AML-193 (cell line): ENCODE measurements at places on chromosomes 1 and 21.

- no peak for DNase-seq
Observed at GRCh38 chr21:26846036-26846931, 1.1 kb upstream of the ADAMTS1 start.

DNA sequence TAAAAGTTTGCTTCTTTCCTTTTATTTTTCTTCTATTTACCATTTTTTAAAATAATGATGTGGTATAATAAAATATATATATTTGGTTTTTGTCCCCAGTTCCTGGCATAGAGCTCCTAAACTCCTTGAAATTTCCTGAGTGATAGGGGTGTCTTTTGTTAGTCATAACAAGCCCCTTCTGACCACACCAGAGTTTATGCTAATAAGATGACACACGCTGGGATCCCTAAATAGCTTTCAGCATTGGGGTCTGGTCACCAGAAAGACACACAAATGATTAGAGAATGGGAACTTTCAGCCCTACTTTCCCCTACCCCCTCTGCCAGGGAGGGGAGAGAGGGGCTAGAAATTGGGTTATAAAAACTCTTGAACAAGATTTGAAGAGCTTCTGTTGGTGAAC, 56.2 kb downstream of the COL24A1 start:
- DNase-seq: no peak

GRCh38 chr1:84669831-84670230, 20.4 kb downstream of the SSX2IP start:
- DNase-seq: no peak

DNA sequence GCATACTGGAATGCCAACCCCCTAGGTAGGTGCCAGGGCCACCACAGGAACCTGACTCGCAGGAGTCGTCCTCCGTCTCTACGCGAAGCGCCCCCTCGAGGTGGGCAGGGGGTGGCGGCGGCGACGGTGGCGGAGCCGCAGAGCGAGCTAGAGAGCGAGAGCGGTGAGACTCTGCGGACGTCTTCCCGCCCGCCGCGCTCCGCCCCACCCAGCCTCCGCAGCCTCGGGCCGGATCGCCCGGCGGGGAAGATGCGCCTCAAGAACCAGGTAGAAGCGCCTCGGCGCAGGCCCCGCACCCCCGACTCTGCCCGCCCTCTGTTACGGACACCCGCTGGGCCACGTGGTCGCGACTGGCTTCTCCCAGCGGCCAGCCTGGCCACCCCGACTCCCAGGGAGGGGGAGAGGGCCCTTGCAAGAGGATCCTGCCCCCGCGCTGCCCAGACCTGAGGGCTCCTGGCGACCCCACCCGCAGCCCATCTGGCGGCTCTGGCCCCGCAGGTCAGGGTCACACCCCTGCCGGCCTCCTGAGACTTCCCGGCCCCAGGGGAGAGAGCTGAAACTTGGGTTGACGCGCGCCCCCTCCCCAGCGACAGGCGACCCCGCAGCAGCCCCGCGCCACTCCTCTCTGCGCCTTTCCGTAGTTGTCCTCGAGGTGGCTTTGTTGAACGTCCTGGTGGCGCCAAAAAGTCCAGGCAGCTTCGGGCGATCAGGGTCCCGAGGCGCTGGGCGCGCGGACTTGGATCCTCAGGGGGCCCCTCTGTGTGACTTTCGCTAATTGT, 24.4 kb upstream of the AGBL4 start:
- DNase-seq: no peak

DNA sequence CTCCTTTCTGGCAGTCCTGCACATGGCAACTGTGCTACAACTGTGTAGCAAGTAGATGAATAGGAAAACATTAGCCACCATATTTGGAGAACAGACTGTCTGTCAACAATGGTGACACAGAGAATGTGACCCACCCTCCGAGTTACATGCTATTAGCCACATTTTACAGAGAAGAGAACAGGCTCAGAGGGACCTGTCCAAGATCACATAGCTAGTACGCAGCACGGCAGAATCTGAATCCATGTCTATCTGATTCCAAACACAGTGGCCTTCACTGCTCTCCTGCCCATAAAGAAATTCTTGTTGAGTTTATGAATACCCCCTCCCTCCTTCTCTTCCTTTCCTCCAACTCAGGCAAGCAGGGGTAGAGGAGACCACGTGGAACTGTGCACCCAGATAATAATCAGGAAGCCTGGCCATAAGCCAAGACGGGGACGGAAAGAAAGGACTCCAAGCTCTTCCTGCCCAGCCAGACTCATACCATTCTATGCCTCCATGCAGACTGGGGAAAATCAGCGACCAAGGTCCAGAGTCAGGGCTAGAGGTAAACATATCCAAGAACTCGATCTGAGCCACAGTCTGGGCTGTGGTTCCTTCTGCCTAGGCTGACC, 78.8 kb downstream of the TRABD2B start:
- no peak for DNase-seq

DNA sequence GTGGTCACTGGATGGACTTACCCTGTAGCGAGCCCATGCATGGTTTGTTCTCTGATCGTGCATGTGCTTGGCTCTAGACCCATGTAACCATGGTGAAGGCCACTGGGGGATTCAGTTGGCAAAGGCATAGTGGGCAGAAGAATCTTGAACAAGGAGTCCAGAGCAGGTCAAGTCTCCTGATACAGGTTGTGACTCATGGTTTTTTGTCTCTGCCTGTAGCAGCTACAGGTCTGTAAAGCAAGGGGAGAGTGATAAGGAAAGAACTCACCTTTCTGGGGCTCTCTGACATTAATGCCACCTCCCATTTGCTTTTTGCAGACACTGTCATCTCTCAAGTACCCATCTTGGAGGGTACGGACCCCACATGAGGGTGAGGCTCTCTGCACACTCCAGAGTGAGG, 153.4 kb upstream of the CAMK1G start:
- DNase-seq: no peak

DNA sequence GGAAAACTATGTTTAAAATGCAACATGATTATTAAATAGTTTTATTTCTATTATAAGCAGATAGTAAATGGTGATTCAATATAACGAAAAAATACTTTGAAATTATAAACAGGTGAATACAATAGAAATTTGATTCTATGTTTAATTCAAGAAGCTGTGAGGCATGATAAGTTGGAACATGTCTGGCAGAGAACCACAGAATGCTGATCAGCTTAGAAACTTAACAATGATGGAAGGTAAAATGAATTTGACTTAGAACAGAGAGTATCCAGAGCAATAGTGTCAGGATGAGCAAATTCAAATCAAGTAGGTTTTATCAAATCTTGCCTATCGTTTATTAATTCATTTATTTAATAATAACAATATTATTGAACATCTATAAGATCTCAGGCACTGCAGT, 83.4 kb upstream of the ADGRL4 start:
- no peak for DNase-seq

- DNase-seq: no peak
Observed at GRCh38 chr1:38115682-38116202, 69.1 kb upstream of the POU3F1 start.

DNA sequence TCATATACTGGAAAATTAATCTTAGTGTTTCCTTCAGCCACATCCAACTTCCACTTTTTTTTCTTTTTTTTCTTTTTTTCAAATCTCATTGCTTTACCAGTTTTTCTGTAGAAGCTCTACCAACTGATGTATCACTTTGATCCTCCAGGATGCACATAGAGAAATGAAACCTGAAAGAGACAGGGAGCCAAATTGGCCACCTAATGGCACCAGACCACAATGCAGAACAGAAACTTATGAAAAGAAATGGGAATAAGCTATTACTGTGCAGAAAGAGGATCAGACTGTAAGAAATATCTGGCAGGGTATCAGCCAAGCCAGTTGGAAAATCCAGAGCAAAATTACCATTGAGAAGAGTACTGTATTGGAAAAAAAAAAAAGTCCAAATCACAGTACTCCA, 1514.2 kb downstream of the MRPL39 start:
- no peak for DNase-seq

GRCh38 chr1:153490272-153491051, 30.0 kb upstream of the S100A7 start:
- peak; percentile 66 for DNase-seq

DNA sequence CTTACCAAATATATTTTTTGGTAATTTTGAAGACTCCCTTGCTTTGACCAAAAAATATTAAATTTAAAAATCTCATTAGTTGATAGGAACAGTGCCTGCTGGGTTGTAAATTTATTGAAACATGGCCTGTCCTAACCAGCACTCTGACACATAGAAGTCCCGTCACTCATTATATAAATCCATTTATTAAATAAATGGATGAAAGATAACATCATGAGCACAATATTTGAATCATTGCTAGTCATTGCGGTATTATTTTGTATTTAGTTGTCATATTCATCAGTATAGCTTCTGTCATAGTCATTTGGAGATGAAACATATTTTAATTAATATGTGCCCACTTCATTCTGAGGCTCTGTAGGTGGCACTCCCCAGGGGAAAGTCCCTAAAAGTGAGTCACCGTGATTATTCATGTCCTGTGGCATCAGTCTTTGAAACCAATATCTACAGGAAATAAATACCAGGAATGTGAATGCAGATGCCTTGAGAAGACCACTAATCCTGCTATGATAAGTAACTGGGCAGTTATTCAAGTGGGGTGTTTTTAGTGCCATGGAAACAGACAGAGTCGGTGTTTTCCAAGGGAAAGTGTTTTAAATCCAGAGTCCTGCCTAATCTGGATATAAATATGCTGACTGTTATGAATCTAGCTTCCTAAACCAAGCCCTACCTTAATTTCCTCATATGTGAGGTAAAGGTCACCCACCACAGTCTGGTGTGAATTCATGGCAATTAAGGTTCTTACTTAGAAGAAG, 302.0 kb downstream of the DUSP10 start:
- no peak for DNase-seq

GRCh38 chr1:68128157-68128556, 77.7 kb upstream of the DIRAS3 start:
- no peak for DNase-seq

GRCh38 chr1:17405898-17406759, 33.3 kb downstream of the RCC2 start:
- peak; percentile 48 for DNase-seq

GRCh38 chr1:162009501-162010174, 14.0 kb downstream of the OLFML2B start:
- no peak for DNase-seq

DNA sequence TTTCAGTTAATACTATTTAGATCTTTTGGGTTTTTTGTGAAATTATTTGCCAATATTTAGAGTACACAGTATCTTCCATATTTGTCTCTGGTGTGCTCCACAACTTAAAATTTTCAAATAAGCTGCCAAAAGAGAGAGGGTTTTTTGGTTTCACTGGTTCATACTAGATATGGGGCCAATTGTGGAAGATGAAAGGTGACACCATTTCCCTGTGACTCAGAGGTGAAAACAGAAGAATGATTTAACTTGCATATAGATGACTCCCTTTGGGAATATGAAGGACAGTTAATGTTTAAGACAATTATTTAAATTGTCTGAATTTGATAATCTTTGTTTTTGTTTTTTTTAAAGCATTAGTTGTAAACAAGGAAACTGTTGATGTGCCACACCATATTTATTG, 37.5 kb downstream of the IVNS1ABP start:
- no peak for DNase-seq

DNA sequence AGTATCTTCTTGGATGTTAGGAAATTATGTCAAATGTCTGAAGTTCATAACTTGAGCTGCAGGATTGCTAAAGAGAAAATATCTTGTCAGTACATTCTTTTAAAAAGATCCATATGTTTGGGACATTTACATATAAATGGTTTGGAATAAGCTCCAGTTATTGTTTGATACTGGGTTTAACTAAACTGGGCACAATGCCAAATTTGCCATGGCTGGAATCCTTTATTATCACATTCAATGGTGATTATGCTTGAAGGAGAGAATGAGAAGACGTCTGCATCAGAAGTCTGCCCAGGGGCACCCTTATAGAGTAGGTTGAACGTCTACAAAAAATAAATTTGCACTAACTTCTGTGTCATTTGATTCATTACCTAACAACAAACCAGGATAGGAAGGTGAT, 652.5 kb downstream of the AMY1C start:
- no peak for DNase-seq

DNA sequence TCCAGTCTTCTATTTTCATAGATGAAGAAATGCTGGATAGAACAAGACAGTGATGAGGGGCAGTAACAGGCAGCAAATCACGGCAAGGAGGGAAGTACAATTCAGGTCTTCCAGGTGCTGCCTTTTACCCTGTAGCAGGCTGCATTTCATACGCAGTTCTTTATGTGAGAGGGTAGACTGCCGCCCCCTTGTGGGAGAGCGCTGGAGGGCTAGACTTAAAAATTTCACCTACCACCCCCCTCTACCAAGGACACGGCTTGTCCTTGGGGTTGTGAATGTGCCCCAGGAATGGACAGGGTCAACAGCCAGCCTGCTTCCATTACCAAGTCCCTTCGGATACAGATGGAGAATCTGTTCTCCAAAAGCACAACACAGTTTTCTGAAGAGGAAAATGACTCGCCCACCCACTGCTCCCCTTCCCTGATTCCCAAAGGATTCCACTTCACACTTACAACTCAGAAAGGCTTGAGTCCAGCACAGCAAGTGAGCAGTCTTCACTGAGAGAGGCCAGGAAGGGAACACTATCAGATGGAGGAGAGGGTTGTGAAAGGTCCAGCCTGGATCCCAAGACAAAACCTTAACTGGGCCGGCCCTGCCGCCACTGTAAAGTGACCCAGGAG, 7.4 kb downstream of the WDR77 start:
- no peak for DNase-seq

DNA sequence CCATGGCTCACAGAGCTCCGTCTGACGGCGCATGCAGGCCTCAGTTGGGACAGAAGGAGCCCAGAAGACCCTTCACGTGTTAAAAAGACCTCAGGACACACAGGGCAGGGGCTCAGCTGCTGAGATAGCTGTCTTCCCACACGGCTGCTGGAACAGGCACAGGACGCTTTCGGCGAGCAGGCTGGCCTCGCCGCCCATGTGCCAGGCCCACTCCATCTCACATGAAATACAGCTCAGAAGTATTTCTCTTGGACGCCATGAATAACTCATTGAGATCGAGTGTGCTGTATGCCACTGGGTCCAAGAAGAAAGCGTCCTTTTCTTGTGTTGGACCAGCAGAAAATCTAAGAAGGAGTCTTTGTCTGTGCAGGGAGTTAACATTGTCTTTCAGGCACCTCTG, 69.6 kb downstream of the SIM2 start:
- no peak for DNase-seq

DNA sequence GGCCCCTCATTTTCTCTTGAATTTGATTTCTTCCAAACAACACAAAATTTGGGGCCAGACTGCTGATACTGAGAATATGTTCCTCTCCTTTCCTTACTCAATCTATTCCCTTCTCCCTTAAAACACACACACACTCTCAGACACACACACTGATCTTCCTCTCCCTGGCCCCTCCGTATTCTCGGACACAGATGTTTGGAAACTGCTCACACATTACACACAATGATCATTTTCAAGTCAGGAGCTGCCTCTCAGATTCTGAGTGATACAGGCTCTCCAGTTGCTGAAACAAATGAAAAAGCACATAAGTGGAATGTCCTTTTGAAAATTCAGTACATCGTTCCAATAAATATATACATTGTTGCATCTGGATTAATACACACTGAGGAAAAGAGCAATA, 161.3 kb downstream of the CLEC20A start:
- DNase-seq: no peak

DNA sequence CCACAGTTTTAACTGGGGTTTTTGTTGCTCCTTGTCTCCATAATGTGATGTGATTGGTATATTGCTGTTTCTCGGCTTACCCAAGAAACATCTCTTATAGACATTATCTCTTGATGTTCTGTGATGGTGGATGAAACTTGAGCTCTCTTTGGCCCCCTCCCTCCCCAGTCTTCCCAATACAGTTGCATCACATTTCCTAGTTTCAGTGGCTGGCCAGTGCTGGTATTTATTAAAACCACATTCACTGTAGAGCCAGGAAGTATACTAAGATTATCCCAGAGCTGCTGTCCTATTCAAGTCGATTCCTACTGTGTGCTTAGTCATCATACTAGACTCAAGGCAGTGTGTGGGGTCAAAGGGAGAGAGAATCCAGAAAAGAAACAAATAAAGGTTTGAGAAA, 244.4 kb downstream of the KAZN start:
- no peak for DNase-seq
